ENCODE measurements at places on chromosomes 5 and 9. TPM values are rescaled to one million over a fixed set of nuclear protein-coding genes. Genes with fewer than 3 reads are reported as not detected.

The TNFSF8 gene
- 6.3 TPM for total RNA-seq

The EPB41L4B gene
- 38.0 TPM for total RNA-seq

The PRRT1B gene
- not detected for total RNA-seq

The INSL4 gene
- not detected for total RNA-seq

The BTNL9 gene
- 649 TPM for total RNA-seq

The IER5L gene
- total RNA-seq = 16.8 TPM

The FAM153A gene
- total RNA-seq = 33.2 TPM

The S1PR3 gene
- 19.0 TPM for total RNA-seq

The MARCHF3 gene
- total RNA-seq = 7.4 TPM

The TUSC1 gene
- total RNA-seq = 18.6 TPM

The PRLR gene
- total RNA-seq = 0.38 TPM

The SNCB gene
- total RNA-seq = not detected

The INSL6 gene
- not detected for total RNA-seq

DNA sequence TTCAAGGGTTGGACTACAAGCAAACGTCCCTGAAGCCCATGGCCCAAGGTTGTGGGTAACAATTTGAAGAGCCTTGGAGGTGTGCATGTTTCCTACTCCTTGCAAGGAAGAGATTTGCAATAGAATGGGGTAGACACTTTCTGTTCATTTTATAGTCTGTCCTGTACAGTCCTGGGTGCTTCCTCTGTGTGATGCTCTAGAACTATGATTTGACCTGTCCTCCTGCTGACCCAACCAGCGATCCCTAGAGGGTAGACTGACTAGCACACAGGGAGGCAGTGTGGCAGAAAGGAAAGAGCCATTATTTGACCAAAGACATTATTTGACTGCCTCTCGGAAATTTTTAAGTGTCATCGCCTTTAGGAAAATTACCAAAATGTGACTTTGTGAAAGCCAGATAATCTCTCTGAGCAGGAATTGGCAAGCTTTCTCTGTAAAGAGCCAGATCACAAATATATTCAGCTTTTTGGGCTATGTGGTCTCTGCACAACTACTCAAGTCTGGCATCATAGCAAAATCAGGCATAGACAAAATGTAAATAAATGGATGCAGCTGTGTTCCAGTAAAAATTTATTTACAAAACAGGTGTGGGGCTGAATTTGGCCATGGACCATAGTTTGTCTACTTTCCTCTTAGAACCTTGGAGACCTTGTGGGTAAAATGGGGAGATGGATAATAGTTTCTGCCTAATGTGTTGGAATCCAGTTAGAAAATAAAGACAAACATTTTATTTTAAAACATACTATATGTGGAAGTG is 106.8 kb downstream of the DMRT2 start:
- DNase-seq = no peak

DNA sequence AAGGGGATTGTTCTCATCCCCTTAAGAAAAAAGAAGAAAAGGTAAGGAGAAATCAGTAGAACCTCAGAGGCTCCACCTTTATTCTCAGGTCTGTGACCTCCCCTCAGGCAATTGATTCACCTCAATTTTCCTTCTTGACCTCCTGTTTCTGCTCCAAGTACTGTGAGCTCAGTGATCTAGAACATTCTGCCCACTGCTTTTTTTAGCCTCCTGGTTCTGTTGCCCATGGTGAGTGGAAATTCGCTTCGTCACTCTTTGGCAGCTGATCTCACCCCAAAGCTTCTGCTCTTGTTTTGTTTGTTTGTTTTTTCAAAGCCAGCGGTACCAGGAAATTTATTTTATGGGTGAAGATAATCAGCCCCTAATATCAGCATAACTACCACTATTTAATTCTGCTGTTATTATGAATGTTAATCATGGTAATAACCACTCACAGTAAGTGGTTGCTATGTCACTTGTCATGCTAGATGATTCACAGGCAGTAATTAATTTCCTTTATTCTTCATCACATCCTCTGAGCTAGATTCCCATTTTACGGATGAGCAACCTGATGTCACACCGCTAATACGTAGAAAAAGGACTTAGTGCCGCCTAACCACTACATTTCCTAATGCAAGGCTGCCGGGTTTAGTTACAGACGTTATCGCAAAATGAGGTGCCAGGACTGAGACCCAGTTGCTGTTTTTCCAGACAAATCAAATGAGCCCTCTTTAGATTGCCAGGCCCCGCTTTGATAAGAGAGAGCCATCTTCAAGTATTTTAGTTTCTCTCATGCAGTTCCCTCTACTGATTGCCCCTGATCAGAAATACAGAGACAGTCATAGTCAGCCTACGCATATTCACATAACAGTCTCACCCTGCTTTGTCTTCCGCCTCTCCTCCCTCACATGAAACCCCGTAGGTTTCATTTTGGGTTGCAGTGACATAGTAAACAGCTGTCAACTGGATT is 78.2 kb downstream of the CYFIP2 start:
- DNase-seq = no peak

DNA sequence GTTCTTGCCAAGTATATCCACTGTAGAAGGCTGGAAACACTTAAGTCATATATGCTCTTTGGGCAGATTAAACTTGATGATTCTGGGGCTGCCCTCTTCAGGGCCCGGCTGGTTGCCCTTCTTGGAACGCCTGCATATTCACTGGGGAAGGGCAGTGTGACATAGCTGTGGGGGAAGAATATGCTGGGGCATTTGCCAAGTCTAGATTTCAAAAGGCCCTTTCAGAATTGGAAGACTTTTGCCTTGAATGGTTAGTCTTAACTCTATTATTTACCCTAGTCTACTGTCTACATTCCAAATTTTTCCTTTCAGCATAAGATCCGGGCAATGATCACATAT is 161.2 kb upstream of the PITX1 start:
- DNase-seq = no peak

- no peak for DNase-seq
Measured at GRCh38 chr5:7398596-7399280, 2.8 kb downstream of the ADCY2 start.

- no peak for DNase-seq
Measured at GRCh38 chr9:121950441-121950840, 142.7 kb downstream of the TTLL11 start.

DNA sequence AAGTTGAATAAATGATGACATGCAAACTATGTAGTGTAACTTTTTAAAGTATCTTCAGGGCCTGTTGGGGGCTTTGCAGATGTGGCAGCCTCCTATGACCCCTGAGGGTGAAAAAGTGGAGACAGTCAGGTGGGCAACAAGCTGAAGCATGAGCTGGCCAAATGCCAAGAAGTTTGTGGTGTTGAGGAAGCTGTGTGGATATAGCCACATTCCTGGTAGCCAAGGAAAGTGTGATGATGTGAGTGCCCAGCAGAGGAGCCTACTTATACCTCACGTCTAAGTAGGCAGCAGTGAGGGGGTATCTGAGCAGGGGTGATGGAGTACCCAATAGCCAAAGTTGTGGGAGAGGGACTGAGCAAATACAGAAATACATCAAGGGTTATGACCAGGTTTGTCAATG is 621.2 kb upstream of the CDH6 start:
- DNase-seq = no peak

- DNase-seq = no peak
Measured at GRCh38 chr9:114005371-114006154, 72.5 kb downstream of the AMBP start.

DNA sequence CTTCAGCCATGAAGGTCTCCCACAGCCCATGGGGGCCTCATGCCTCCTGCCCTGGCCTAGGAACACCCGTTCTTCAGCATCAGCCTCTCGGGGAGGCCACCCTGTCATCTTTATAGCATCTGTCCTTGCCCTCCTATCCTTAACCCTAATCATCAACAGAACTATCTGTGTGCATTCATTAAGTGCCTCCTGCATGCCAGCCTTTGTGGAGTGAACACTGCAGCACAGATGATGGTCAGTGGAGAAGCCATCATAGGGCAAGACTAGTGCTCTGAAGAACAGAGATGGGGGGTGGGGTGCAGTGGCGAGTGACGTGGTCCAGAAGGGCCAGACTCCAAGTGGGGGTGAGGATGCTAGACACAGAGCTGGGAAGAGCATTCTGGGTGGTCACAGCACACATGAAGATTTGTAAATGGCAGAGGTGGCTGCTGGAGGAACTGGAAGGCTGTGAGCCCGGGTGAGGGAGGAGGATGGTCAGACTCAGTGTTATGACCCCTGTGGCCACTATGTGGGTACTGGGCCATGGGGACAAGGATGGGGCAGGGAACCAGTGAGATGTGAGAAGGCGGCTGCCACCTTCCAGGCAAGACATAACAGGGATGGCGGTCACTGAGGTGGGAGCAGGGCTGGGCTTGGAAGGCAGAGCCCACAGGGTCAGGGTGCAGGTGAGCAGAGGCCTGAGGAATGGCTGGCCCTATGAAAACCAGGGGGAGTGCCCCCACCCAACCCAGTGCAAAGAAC is 3.6 kb upstream of the CARD19 start:
- peak; percentile 5 for DNase-seq

- no peak for DNase-seq
Measured at GRCh38 chr9:112104901-112105300, 70.2 kb downstream of the SUSD1 start.

- no peak for DNase-seq
Measured at GRCh38 chr9:126248680-126249079, 77.9 kb upstream of the MVB12B start.

- no peak for DNase-seq
Measured at GRCh38 chr5:35852773-35853172, 3.9 kb upstream of the IL7R start.

GRCh38 chr9:2138646-2139045 is 123.5 kb downstream of the SMARCA2 start:
- no peak for DNase-seq

DNA sequence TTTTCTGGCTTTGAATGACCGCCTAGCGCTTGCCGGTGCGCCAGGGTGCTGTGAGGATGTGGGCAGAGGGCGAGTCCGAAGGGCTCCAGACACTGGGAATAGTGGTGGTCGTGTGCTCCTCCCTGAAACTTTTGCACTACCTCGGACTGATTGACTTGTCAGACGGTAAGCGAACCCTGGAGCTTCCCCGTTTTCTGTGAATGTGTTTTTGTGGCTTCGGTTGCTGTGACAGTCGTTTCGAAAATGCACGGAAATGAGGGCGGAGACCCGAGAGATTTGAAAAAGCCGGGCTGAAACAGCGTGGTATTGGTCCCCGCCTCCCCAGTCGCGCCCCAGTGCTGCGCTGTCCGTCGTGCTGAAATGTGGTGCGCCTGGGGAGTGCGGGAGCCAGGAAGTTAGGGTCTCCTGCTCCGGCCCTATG is 102.5 kb upstream of the GABRP start:
- DNase-seq = no peak

- DNase-seq = no peak
Measured at GRCh38 chr9:121783521-121784507, 132.4 kb downstream of the DAB2IP start.

DNA sequence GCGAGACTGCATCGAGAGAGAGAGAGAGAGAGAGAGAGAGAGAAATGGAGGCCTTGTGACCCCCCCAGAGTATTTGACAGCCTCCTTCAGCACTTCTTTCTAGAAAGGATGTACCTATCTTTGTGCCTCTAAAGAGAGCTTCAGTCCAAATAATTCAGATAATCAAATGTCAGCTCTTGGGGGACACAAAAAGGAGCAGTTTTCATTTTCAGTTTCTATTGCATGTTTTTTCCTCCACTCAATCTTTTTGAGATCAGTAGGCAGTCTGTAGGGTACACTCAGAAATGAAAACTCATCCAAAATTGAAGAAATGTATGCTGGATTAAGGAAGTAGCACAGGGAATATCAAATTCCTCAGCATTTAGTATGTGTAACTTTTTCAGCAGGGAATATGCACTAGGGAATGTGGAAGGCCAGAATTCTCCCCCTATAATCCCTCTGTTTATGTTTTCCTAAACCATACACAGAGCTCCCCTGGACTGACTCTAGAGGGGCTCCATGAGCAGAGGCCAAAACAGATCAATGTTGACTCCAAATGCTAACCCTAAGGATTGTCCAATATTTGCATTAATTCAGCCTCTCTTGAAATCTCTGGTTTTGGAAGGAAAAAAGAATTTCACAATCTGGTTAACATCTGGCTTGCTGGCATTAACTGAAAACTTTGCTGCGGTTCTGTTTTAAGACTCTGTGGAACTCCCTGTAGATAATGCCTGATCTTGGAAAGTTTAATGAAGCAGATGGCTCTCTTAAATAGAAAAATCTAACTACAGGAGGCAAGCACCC is 250.1 kb downstream of the CEMIP2 start:
- no peak for DNase-seq

- no peak for DNase-seq
Measured at GRCh38 chr5:166961028-166961427, 1330.4 kb upstream of the WWC1 start.

DNA sequence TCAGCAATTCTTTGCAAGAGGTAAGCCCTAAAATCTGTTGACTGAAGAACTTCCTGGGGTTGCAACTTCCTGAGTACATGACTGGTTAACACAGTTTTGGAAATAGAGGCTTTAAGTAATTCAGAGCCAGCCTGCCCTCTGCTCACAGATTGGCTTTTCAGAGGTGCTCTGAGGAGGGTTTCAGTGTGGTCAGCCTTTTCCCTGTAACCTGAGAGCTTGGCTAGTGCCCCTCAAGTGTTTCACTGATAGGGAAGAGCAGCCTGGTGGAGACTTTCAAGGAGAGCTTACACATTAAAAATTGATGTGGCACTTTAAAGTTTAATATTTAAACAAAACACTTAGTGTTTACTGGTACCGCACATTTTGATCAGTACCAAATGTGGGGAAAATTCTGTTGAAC is 56.7 kb upstream of the FOXB2 start:
- DNase-seq = no peak

DNA sequence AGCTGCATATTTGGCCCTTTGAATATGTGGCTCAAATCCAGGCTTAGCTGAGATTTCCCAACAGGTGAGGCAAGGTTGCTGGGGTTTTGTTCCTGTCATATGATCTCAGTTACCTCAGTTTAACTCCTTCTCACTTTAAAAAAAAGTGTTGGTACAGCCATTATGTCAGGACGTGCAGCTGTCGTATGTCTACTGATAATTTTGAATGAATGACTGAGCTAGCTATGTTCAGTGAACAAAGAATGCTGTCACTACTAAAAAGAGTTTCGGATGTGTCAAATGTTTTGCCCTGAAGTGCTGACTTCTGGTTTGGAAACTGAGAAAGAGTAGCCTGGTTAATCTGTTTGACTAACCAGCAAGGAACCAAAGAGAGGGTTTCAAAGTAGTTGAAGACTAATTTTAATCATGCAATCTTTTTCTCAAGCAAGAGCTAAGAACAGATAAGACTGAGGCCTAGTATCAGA is 106.3 kb upstream of the NR3C1 start:
- no peak for DNase-seq

GRCh38 chr5:122478741-122479442 is 166.9 kb downstream of the SNCAIP start:
- DNase-seq = no peak

- DNase-seq = no peak
Measured at GRCh38 chr5:2895876-2896275, 144.4 kb upstream of the IRX2 start.

GRCh38 chr9:87276851-87277261 is 220.8 kb upstream of the DAPK1 start:
- DNase-seq = no peak

- DNase-seq = no peak
Measured at GRCh38 chr5:38163636-38164237, 94.6 kb upstream of the EGFLAM start.

DNA sequence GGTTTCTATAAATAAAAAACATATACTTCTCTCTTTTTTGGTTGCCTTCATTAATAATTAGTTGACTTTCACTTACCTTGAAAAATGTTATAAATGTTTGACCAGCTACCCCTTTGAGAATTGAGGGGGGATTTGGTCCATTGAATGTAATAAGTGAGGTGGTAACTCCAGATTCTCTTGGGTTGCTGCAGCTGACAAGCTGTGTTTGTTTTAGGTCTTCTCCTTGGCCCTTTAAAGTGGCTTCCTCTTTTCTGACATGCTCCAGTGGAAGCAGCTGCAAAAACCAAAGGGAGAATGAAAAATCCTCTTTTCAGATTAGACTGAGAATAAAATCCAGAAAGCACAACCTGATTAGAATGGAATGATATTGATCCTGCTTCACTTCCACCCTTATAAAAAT is 410.5 kb downstream of the TMEM38B start:
- no peak for DNase-seq

Data from omental fat pad (tissue), 4 donors.